Hematopoietic multipotent progenitor cell treated with erythropoietin and hydrocortisone succinate and interleukin-3 and kit ligand, for 8 days (in vitro differentiated cells): ENCODE measurements at places on chromosomes 11 and 22.
A peak's percentile ranks its signal among the peaks of the same experiment; 100 is the strongest.

- DNase-seq: peak; percentile 93
Measured at GRCh38 chr11:121417055-121417551, 35.0 kb upstream of the SORL1 start.

GRCh38 chr22:47409539-47410275 is 647.3 kb downstream of the TBC1D22A start:
- no peak for DNase-seq

DNA sequence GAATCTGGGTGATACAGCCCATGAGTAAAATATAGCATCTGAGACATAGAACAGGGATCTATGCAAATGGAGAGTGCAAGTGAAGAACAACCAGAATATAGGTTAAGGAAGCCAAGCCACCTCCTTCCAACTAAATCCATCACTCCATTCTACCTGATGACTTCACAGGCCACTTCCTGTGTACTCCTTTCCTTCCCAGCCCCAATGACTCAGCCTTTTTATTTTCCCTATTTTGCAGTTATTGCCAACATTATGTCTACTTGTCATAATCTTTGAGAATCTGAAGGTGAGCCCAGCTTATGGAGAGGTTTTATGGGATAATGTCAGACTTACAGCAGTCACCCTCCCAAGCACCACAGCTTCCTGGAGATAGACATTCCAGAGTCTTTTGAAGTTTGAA is 1.4 kb upstream of the OR52M1 start:
- no peak for DNase-seq

DNA sequence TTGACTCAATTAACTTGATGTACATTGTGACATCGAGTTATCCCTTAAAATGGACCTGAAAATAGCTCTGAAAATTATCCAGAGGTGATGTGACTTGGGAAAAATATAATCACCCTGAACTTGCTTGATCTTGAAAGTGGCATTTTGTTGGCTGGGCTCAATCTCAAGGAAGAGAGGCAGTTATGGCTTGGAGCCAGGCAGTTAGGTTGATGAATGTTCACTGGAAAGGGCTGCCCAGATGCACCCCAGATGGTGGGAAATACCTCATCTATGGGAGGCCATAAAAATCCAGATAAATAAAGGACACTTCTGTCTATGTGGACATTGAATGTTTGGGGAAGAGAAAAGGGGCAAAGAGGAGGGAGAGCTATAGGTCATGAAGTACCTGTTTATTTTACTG is 55.7 kb upstream of the OR5AN1 start:
- no peak for DNase-seq

DNA sequence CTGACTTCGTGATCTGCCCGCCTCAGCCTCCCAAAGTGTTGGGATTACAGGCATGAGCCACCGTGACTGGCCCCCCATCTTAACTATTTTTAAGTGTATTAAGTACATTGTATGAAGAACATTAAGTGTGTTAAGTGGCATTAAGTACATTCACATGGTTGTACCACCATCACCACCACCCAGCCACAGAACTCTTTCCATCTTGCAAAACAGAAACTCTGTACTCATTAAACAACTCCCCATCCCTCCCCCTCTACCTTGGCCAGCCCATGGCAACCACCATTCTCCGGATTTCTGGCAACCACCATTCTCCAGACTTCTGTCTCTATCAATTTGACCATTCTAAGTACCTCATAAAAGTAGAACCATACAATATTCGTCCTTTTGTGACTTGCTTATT is 17.8 kb upstream of the PEX26 start:
- no peak for DNase-seq

DNA sequence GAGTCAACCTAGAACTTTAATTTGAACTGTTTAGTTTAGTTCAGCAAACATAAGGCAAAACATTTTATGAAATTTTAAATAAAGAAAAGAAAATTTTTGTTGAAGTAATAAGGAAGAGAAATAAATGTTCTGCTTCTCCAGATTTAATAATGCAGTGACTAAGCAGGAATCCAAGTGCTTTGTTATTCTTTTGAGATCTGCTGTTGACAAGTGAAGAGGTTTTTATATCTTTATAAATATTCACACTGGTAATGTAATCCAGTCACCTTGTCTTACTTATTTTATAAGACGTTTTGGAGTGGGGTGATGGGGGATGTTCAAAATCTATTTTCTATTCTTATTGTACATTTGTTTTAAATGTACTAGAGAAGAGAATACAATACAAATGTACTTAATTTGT is 725.9 kb upstream of the CCDC179 start:
- DNase-seq: no peak

GRCh38 chr11:65425971-65426838 is 3.6 kb downstream of the NEAT1 start:
- peak; percentile 78 for DNase-seq

DNA sequence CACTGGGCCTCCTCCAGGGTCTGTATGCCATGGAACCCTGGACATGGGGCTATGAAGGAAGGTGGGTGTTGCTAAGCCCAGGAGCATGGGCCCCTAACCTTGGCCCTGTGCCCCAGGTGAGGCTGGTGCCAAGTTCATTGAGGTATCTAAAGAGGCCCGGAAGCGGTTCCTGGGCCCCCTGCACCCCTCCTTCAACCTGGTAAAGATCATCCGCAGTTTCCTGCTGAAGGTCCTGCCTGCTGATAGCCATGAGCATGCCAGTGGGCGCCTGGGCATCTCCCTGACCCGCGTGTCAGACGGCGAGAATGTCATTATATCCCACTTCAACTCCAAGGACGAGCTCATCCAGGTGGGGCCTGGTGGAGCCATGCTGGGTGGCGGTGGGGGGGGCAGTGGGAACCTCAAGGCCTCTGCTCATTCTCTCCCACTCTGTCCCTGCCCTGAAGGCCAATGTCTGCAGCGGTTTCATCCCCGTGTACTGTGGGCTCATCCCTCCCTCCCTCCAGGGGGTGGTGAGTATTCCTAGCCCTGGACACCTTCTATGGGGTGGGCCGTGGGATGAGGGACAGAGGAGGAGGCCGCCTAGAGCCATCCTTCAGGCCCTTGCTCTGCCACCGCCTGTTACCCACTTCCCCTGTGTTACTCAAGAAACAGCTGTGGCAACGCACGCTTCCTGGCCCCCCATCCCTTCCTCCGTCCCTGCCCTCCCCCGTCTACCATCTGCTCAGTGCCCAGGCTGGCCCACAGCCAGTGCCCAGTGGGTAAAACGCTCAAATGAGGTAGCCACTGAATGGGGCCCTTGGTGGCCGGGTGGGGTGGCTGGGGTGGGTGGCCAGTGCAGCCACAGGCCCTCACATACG is 3.0 kb downstream of the PNPLA2 start:
- no peak for DNase-seq

DNA sequence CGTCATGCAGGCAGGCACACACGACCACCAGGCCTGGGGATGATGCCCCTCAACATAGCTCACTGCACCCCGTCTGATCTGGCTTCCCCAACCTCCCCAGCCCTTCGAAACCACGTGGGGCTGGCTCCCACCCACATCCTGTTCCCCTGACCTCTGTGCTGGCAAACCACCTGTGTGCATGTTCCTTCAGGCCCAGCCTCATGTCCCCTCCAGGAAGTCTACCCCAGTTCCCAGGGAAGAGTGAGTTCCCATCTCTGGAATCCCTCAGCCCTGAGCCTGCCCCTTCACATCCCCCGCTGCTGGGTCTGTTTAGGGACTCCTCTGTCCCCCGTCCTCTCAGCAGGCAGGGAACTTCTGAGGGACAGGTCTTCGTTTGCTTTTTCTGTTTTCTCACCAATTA is 7.1 kb downstream of the SLC7A4 start:
- DNase-seq: no peak

DNA sequence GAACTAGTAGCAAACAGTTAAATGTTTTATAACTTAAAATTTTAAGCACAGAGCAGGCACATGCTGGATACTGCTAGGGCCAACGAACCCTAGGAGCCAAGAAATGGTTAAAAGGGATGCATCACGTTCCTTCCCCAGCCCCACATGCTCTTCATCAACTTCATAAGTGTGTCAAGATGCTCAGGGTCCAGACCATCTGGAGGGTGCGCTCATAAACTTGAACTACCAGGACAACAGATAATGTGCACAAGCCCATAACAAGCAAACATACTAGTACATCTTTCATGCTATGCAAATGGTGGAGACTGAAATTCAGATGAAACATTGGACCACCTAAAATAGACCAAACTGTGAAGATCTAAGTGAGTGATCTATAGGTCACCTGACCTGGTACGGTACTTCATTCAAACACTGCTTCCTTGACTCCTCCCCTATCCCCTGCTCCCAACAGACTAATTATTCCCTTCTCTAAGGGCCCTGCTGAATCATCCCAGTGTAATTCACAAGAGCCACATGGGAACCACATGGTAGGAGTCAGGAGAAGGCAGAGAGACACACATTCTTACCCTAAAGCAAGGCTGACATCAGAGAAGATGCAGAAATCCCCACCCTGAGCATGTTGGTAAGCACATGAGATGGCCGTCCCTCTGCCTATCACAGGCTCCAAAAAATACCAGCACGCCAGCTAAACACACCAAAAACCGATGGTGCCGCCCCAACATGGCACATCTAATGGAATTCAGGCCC is 83.9 kb downstream of the ETS1 start:
- DNase-seq: no peak

- no peak for DNase-seq
Measured at GRCh38 chr11:3162410-3163240, 2.5 kb downstream of the OSBPL5 start.

DNA sequence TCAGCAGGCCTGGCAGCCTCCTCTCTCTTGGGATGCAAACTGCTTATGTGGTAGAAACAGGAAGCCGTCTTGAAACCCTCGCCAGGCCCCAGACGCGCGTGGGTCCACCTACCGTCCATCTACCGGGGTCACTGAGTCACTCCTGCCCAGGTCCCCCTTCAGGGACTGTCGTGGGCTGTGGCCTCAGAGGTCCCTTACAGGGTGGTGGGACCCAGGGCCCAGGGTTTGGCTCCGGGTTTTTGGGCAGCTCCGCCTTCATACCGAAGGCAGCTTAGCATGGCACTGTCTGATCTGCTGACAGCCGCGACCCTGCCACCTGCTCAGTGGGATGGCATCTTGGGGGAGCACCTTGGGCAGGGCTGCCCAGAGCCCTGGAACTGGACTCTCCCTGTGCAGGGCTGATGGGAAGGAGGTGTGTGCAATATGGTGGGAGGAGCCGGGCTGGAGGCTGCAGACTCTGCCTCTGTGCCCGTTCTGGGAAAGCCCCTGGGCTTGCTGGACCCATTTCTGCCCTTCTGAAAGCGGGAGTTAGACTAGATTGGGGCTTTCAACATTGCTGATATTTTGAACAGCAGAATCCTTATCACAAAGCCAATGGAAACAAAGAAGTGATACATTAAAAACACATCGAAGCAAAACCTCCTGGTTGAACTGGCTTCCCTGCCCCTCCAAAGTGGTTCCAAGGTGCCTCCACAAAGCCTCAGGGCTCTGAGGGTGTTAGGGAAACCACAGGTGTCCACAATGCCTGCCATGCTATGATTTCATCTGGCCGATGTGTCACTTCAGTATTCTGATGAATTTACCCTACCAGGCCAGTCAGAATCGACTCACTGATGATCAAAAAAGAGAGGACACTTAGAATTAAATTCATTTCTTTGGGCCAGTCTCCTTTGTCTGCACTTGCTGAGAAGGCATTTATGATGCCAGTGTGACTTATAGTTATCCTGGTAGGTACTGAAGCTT is 316.5 kb downstream of the KIRREL3 start:
- DNase-seq: no peak

DNA sequence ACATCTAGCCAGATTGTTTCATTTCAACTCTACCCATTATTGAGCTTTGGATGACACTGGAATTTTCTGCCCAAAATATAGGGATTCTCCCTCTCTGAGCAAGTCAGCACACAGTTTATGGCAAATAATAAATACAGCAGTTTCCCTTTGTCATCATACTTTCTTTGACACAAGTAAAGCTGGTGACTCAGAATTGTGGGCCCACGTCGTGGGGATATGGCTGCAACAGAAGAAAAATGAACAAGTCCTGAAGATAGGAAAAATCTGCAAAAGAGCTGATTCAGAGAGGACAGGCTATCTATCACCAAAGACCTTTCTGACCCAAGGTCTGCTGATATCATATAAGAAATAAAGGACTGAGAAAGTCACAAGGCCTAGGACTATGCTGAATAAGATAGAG is 236.3 kb upstream of the ZC3H12C start:
- DNase-seq: no peak

- no peak for DNase-seq
Measured at GRCh38 chr11:111370902-111371578, 8.0 kb downstream of the POU2AF1 start.

DNA sequence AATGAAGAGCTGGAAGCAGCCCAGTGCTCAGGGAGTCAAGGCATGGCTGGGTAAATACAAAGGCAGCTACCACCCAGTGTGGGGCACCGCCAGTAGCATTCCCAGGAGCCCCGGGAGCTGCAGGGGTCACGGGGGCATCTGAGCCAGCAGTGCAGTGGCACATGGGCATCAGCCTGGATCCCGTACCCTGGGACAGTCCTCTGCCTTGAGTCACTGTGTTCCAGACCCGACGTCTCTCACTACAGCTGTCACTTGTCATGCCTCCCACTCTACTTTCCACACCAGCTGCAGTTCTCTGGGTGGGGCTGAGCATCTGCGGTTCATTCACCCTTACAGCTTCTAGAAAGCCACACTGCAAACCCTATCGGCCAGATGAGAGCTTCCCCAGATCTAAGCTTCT is 29.6 kb downstream of the DHCR7 start:
- DNase-seq: no peak

GRCh38 chr11:61258546-61258945 is 17.6 kb downstream of the PGA5 start:
- no peak for DNase-seq

- DNase-seq: no peak
Measured at GRCh38 chr22:26983311-26983710, 325.9 kb downstream of the MIAT start.

GRCh38 chr11:111297696-111298095 is 650 bp upstream of the POU2AF3 start:
- DNase-seq: no peak

DNA sequence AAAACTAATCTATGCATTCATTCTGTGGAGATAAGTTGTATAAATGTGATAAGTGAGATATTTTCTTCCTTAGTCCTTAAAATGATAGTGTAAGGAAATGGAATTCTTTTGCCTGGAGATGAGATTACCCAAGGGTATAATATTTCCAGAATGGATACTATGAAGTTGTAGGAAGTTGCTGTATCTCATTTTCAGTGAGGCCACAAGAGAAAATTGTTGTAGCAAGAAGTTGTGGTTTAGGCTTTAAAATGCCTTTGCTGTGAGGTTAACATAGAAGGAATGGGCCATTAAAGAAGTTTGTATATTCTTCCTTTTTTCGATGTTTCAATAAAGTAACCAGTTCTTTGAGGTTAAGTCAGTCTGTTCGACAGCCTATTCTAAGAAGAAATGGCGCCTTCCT is 50.7 kb upstream of the LIN7C start:
- no peak for DNase-seq

- no peak for DNase-seq
Measured at GRCh38 chr11:134636071-134636470, 224.0 kb upstream of the B3GAT1 start.

DNA sequence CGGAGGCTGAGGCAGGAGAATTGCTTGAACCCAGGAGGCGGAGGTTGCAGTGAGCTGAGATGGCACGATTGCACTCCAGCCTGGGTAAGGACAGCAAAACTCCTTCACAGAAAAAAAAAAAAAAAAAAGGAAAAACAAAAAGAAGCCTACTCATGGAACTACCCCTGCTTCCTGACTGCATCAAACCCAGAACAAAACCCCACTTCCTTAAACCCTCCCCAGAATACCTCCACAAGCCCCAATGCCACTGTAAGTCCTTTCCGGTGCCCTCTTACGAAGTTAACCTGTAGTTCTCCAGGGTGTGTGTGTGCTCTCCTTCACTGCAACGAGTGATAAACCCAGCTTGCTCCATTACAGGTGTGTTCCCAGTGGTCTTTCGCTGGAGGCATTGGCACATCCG is 8.6 kb upstream of the TOLLIP start:
- DNase-seq: no peak

GRCh38 chr11:10376061-10376460 is 71.2 kb downstream of the ADM start:
- DNase-seq: no peak
